NCI-H1694 (cell line): ENCODE measurements at places on chromosomes 4 and X.

- DNase-seq: no peak
Measured at GRCh38 chr4:41267997-41268396, 11.3 kb downstream of the UCHL1 start.

- DNase-seq: no peak
Measured at GRCh38 chr4:159235779-159236368, 133.0 kb downstream of the RAPGEF2 start.

DNA sequence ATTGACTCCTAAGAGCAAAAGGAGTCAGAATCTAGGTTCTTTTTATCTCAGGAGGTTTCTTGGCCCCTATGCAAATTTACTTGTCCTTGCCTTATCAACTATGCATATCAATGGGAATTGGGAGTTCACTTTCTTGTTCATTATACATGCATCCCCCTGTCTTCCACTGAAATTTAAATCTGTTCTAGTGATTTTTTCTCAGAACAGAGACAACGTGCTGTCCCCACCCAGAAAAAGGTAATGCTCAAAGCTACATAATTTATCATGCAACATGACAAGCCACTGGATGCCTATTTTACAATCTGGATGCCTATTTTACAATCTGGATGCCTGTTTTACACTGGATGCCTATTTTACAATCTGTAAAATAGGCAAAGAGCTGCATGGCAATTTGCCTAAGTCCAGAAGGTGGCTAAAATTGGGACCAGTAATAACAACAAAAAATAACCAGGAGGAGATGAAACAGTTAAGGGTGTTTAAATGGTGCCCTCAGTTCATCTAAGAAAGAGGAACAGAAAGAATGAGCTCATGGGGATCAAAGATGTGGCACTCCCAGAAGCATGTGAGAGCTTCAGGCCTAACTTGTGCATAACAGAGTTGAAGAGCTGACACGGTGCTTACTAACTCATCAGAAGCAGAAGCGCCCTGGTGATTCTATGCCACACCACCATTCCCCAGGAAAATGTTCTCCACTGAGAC lies 537.8 kb upstream of the BOD1L1 start:
- DNase-seq: no peak

DNA sequence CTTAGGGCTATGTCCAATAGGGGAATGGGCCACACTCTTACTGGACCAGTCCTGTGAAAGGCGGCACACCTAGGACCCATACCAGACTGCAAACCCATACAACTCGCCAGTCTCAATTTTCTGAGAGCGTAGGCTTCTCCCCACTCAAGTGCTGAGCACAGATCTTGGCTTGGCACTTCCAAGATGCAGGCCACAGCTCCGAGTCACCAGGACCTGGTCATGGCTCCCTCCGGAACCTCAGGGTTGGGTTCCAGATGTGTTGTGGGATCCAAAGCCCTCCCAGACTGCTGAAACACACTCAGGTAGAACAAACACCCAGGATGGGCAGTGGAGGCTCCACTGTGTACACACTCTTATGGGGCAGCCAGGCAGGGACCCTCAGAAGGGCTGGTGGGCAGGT lies 103.3 kb downstream of the TMEM144 start:
- no peak for DNase-seq

- DNase-seq: no peak
Measured at GRCh38 chr4:145545031-145545430, 63.4 kb downstream of the SMAD1 start.
